Stimulated activated CD4-positive, alpha-beta T cell treated with anti-CD3 and anti-CD28 coated beads, Interleukin-1b, Interleukin-23, amount 100 ng/mL, for 1 hour (primary cell): ENCODE measurements at places on chromosomes 1 and 21.

- no peak for DNase-seq
Observed at GRCh38 chr1:206502812-206503211, 4.5 kb upstream of the RASSF5 start.

- DNase-seq, result no peak
Observed at GRCh38 chr1:84168783-84169182, 24.7 kb downstream of the PRKACB start.

- no peak for DNase-seq
Observed at GRCh38 chr21:15293240-15293639, 228.4 kb upstream of the NRIP1 start.

DNA sequence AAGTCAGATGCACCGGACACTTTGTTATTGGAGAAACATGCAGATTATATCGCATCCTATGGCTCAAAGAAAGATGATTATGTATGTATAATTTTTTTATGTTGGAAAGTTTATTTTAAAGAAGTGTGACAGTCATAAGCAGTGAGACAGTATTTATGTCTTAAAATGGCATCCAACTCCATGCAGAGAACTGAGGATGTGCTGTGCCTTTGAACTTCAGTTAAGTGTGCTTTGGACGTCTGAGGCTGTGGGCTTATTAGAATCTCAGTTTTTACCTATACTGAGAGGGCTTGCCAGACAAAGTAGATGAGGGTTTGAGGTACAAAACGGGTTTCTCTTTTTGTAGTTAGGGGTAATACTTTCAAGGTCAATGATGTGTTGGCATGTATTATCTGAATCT is 1.5 kb downstream of the RABGGTB start:
- DNase-seq, result no peak

DNA sequence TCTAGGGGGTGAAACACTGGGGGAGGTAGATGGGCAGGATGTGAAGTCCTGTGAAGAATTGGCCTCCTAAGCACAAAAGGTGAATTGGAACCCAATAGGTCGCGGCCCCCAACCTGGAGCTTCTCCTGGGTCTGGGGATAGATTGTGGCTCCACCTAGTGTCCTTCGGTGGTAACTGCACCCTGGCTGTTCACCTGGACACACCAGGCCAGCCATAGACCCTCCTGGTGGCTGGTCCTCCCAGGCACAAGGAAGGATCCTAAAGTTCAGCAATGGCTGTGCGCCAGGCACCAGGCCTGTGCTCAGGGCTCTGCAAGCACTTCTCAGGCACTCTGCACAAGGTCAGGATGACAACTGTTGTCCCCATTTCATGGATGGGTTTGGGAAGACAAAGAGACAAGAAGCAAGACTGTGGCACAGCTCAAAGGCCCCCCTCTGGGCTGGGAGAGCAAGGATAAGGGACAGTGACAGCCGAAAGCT is 13.5 kb downstream of the ESPN start:
- no peak for DNase-seq

DNA sequence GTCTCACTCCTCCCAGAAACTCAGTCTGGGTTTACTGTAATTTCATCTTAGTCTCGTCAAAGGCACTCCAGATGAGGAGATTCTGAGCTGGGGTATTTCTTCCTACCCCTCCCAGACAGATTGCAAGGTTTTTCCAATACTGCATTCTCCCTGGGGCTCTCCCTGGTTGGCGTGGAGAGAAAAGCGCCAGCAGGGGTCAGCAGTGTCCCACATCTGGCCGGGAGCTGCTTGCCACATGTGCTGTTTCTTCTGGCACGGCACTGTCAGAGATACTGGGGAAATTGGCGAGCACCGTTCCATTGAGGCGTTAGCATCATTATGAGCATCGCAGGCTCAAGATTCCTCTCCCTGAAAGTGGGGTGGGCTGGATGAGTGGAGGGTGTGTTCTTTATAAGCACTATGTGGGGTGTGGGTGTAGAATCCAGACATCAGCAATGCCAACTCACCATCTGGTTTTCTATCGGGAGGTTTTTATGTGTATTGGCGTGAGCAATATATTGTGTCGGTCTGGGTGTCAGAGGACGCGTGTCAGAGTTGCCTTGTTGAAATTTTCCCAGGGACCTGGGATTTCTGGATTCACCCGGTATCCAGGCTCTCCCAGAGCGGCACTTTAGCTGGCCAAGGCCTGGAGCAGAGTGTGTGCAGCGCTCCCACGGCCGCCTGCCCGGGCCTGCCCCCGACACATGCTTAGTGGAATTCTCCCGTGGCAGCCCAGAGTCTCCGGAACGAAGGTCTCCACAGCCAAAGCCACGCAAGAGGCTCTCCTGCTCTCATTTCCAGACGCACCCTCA is 8.0 kb upstream of the NAV1 start:
- DNase-seq, result no peak

DNA sequence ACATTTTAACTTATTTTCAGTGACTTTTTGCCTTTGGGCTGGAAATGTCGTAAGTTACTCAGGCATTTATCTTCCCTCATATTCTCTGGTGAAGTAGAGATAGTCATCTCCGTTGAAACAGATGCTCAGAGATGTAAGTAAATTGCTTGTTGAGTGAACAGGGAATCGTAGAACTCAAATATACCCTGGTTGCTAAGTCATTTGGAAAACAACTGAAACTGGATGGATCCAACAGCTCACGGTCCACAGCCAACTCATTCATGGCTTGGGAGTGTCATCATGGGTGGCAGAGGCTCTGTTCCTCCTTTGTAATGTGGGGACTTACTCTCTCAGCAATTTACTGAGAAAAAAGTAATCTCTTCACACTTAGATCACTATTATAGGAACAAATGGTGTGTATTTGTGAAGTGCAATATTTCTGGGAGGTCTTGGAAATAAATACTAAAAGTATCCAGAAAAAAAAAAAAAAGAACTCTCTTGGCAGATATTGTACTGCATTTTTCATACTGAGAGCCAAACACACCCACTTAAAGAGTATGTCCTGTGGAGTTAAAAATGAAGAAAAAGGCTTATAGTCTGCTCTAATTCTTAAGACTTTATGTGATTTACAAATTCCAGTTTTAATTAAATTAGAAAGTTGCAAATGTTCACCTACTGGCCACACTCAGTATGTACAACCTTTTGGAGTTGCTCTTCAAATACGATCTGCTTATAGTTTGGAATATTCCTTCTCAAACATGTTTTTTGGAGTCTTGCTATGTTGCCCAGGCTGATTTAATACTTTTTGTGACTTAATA is 107.4 kb downstream of the LEPR start:
- DNase-seq, result no peak

- no peak for DNase-seq
Observed at GRCh38 chr1:185480545-185480944, 163.5 kb upstream of the IVNS1ABP start.

DNA sequence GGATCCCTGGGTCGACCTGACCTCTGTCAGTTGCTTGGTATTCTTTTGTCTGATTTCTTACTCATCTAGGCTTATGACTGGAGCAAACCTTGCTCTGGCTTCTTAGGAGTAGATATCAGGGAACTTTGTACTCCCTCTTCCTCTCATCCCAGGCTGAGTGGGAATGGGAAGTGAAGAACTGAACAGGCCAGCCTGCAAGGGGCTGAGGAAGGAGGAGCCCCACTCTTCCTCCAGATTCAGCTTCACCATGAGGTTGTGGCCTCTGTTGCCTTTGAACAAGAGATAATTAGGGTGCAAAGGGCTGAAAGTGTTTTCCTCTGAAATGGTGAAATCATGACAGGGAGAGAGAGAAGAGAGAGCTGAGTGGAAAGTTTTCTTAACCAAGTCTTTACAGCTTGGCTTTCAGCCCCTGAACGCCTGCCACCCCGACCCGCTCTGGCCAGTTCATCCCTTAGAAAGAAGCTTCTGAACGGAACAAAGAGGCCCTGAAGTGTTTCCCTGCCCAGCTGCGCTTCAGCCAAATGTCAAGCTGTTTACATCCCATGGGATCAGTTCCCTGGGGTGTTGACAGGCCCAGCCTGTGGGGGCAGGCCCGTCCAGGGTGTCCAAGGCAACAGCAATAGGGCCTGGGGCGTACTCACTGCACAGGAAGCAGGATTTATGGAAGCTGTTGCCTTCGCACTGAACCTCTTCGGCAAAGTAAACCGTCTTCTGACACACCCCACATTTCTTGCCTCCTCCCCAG is 11.2 kb downstream of the CSRP1 start:
- DNase-seq, result no peak

GRCh38 chr1:70542856-70543255 is 131.8 kb downstream of the CTH start:
- no peak for DNase-seq

GRCh38 chr1:210715072-210715471 is 386.4 kb downstream of the HHAT start:
- no peak for DNase-seq

GRCh38 chr21:41634211-41634694 is 126.3 kb upstream of the TMPRSS2 start:
- no peak for DNase-seq

DNA sequence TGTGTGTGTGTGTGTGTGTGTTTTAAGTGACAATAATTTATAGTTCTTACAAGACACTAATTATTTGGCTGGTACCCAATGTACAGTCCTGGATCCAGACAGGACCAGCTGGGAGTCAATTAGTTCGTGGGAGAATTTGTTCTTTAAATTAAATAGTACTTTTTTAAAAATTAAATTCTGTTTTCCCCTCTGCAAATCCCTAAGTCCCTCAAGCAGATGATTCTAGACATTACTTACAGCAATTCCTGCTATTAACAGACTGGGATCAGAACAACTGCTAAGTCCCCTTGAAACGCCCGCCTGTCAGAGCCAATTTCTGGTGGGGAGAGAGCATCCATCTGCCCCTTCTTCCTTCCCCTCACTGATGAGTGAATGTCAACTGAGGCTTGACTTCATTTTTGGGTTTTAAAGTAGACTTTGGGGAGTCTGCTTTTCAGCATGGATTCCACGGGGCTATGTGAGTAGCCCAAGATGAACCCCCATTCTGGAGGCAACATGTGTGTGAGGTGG is 83.9 kb downstream of the SMYD2 start:
- no peak for DNase-seq

GRCh38 chr1:205554026-205554811 is 49.8 kb downstream of the CDK18 start:
- no peak for DNase-seq

DNA sequence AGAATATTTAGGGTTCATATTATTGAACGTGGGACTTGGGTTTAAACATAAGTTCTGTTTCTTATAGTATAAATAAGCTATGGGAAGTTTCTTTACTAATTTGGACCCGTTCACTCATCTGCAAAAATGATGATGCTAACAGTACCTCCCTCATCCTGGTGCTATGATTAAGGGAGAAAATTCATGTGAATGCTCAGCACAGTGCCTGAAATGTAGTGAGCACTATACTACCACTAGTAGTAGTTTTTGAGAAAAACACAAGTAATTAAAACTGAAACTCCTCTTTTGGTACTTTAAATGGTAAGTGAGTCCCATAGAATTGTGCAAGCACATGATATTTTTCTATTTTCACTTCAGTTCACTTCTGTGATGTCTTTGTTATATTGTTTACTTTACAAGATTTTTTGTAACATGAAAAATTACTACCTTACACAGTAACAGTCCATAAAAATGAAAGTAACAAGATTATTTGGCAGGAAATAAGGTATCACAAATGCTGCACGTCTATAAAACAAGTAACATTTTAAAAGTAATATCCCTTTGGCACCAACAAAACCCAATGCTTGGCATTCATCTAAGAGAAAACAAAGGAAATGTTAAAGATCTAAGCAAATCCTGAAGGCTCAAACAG is 11.3 kb upstream of the PTPRC start:
- DNase-seq, result no peak

DNA sequence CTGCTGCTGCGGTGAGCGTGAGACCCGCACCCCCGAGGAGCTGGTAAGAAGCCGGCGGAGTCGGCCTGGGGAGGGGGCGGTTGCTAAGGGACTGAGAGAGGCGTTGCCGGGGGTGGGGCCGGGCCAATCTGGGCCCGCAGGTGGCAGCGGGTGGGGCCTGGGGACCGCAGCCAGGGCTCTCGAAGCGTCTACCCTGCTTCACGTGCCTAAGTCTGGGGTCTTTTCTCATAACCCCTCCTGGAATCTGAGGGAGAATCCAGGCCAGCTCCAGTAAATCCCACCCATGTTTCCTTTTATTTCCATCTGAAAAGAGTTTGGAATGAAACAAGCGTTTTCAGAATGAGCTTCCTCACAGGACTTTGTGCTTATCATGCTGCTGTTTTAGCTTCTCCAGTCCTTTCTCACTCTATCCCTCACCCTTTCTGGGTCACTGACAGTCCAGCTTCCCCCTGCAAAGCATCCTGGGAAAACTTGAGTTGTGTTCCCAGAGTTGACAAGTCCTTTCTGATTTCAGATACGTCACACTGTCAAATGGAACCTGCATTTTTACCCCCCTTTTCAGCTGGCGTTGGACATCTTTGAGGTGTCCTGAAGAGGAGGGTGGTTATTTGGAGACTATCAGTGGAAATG is 431 bp downstream of the CLCN6 start:
- peak; percentile 44 for DNase-seq

GRCh38 chr1:222465211-222466041 is 82.5 kb downstream of the HHIPL2 start:
- DNase-seq, result peak; percentile 61

GRCh38 chr1:51837243-51837642 is 41.3 kb downstream of the NRDC start:
- DNase-seq, result no peak

- no peak for DNase-seq
Observed at GRCh38 chr1:30986755-30987154, 78.2 kb upstream of the SDC3 start.

DNA sequence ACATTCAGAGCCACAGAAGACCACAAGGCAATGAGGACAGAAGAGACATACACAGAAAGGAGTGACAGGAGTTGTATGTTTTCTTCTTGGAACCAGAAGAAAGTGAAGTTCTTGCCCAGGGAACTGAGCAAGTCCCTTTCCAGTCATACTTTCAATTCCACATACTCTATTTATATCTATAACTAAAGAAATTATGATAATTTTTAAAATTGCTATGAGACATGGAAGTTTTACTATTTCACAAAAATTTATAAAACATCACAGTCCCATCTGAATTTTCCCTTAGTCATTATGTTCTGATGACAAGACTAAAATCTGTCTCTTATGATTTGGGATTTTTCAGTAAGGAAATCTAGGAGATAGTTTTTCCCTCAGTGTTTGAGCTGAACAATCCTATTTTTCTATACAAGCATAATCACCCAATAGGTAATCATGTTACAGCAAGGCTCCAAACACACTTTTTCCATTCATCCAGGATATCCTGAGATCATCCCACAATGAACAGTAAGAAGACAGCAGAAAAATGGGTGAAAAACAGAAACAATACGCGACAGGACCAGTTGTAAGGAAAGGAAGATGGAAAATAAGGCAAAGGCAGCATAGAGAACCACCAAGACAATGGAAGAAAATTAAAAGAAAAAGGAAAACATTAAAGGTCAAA is 154.6 kb downstream of the VAV3 start:
- DNase-seq, result no peak

- no peak for DNase-seq
Observed at GRCh38 chr1:174397261-174397660, 50.5 kb upstream of the GPR52 start.

GRCh38 chr1:240385985-240386978 is 225.7 kb downstream of the GREM2 start:
- no peak for DNase-seq

- DNase-seq, result no peak
Observed at GRCh38 chr1:50975436-50975835, 5.4 kb downstream of the CDKN2C start.
